ENCODE measurements at places on chromosomes 6 and 20. TPM values are rescaled to one million over a fixed set of nuclear protein-coding genes. Genes with fewer than 3 reads are reported as not detected.
A peak's percentile ranks its signal among the peaks of the same experiment; 100 is the strongest.

GRCh38 chr6:39791850-39792539 lies at the start of gene DAAM2:
Gene DAAM2 (plus strand): TSS chr6:39792376. CDS start chr6:39856303, 63,927 bp downstream.
- no peak for DNase-seq

GRCh38 chr6:84667252-84668213 lies 96.9 kb downstream of the TBX18 start:
- DNase-seq = no peak

Gene LY6G5C
- total RNA-seq = 1.7 TPM

GRCh38 chr20:3283222-3283820 lies 44.3 kb upstream of the SLC4A11 start:
- no peak for DNase-seq

- DNase-seq = no peak
These were observed 338.2 kb upstream of the PREP start for GRCh38 chr6:105740946-105741645.

GRCh38 chr6:84791233-84791632 lies 26.8 kb upstream of the TBX18 start:
- no peak for DNase-seq

DNA sequence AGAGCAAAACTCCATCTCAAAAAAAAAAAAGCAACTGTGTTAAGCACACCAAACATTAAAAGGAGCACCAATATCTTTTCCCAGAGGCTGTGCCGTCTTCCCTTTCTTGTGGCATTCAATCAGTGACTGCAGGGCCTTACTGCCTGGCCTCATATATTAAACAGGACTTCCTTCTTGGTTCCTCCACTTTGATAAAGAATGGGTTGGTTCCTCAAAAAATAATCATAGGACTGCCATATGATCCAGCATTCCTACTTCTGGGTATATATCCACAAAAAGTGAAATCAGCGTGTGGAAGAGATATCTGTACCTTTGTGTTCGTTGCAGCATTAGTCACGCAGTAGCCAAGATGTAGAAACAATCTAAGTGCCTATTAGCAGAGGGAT lies 40.3 kb upstream of the GFOD1 start:
- no peak for DNase-seq

Gene C6orf141
- 31.6 TPM for total RNA-seq

DNA sequence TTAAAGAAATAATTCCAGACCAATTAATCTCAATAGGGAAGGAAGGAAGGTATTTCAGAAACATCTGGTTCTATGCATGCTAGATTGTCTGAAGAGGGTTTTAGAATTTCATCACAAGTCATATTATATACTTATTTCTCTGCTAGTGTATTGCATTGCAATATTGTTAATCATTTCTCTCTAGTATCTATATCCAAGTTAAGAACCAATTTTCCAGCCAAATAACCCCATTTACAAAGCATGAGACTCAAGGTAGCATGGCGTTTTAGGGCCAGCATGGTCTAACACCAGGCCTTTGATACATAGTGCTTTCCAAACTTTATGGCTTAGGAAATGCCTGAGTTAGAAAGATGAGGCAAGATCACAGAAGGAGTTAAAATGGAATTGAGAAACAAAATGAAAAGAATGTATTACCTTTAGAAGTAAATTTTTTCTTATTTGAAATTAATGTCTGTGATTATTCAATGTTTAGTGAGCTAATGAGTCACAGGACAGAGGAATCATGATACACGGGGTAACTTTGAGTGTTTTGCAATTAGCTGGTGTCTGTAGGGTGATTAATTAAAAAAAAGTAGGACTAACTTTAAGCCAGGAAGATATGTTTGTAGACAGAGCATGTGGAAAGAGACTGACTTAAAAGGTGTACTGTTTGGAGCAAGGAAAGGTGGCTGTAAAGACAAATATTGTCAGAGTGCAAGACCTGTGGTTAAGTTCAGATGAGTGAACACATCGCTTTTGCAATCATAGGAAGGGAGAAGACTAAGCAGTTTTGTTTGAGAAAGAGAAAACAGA lies 1006.2 kb upstream of the CITED2 start:
- no peak for DNase-seq

Gene TSHZ2
- 0.07 TPM for total RNA-seq

- no peak for DNase-seq
These were observed 72.3 kb upstream of the NCOA3 start for GRCh38 chr20:47429409-47429808.

Gene NR2E1
- total RNA-seq = not detected

GRCh38 chr6:24149836-24150235 lies 23.8 kb downstream of the NRSN1 start:
- no peak for DNase-seq

DNA sequence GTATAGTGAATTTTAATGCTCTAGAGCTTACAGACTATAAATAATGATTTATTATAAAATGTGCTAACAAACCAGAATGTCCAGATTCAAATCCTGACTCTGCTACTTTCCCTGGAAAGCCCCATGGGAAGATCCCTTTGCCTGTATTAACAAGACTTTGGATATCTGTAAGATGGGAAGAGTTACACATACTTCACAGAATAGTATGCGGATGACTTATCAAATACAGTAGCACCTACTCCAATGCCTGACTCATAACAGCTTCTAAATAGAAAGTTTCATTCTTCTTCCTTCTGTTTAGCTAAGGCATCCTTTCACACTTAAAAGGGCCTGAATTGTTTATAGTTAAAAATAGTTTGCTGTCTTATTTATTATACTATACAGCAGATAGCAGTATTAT lies 166.3 kb downstream of the KCNQ5 start:
- no peak for DNase-seq

Gene KIF25
- not detected for total RNA-seq

DNA sequence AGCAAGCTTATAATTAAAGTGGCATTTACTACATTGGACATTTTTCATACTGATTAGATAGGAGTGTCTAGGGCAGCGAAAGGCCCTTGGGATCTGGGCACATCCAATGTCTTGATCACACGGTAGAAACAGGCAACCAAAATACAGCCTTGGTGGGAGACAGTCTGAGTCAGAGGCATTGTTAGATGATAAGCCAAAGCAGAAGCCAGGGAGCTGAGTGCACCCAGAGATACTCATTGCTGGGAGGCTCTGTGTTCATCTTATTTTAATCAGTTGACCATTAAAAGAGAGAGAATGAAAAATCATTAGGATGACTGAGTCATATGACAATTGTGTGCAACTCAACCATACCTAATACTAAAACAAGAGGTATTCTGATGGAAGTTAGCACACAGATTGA lies 109.5 kb downstream of the LCA5 start:
- DNase-seq = no peak

- no peak for DNase-seq
These were observed 50.8 kb downstream of the GCLC start for GRCh38 chr6:53494076-53494475.

Gene SH3BGRL2
- total RNA-seq = 5.2 TPM

GRCh38 chr20:24566656-24567055 lies 97.2 kb downstream of the SYNDIG1 start:
- no peak for DNase-seq

Gene ADNP
- 85.9 TPM for total RNA-seq

- peak; percentile 84 for DNase-seq
These were observed 26.6 kb downstream of the CNBD2 start for GRCh38 chr20:35994994-35995453.

- DNase-seq = no peak
These were observed 5.1 kb upstream of the TXLNB start for GRCh38 chr6:139296927-139297326.

All from HCT116 (cell line).